ENCODE measurements at places on chromosomes 4 and X.

GRCh38 chr4:2266181-2266580 lies 4.3 kb upstream of the MXD4 start:
- DNase-seq = no peak

DNA sequence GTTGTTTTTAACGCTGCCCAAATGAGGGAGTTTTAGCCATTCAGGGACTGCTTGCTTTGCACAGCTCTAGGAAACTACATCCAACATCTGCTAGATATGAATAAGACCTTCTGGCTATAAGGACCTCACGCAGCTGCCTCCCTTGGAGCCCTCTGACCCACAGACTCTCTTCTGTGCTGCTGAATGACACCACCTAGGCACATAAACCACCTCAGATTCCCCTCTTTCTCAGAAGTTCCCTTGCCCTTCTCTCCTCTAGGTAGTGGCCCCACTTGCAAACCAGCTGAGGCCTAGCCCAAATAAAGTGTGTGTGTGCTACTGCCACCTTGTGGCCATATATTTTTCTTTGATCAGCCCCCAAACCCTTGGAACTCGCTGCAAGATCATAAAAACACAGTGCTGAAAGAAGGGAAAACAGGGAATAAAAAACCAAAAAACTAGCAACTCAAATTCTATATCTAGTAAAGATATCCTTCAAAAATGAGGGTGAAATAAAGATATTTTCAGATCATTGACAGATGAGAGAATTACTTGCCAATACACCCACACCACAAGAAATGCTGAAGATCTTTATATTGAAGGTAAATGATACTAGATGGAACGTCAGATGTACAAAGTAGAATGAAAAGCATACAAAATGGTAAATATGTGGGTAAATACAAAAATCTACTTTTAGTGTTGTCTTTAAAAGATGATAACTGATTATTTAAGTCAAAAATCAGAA lies 265.9 kb downstream of the ADAMTS3 start:
- DNase-seq = no peak

- DNase-seq = no peak
These were observed 35.3 kb upstream of the GPR78 start for GRCh38 chr4:8544741-8545438.

GRCh38 chr4:105495667-105496066 lies 21.8 kb upstream of the PPA2 start:
- DNase-seq = no peak

DNA sequence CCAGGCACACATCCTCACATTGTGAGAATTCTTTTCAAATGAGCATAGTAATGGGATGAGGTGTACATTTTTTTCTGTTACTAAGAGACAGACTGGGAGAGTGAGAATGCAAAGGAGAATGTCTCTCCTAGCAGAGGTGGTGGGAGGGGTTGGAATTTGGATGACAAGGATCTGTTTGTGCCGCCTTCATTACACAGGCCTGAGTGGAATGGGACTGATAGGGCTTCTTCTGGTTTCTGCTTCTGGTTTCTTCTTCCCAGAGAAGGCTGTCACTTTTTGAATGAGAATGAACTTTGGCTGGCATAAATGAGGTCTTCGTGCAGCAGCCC lies 55.4 kb downstream of the C4orf51 start:
- DNase-seq = no peak

- no peak for DNase-seq
These were observed 120.2 kb downstream of the AFAP1 start for GRCh38 chr4:7819446-7819845.

GRCh38 chr4:6889101-6889735 lies 20.4 kb upstream of the TBC1D14 start:
- DNase-seq = no peak

GRCh38 chr4:52836678-52837077 lies 25.4 kb upstream of the RASL11B start:
- no peak for DNase-seq

GRCh38 chr4:155473420-155474095 lies 96.8 kb upstream of the MAP9 start:
- no peak for DNase-seq

DNA sequence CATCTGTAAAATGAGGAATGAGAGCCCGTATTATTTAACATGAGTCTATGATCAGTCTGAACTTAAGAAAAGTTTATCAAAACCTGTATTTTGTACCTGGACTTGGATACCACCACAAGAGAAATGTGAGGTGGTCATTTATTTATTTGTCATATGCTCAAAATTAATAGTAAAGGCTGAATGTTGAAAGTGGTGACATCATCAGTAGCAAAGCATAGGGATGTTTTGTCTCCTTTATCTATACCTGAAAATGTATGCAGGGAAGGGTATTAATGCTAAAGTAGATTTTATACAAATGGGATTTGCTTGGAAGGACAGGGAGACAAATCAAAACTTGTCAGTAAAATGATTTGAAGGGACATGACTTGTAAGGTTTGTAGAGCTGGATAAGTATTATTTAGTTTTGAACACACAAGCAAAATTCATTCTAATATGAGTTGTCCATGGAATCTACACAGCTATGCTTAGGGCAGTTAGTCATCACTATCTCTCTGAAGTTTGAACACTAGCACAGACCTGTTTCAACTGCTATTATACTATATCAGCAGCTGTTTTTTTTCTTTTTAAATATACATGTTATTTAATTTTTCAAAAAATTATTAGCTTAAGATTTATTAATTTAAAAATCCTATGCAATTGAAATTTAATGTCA lies 52.4 kb upstream of the GUCY1A1 start:
- DNase-seq = no peak

DNA sequence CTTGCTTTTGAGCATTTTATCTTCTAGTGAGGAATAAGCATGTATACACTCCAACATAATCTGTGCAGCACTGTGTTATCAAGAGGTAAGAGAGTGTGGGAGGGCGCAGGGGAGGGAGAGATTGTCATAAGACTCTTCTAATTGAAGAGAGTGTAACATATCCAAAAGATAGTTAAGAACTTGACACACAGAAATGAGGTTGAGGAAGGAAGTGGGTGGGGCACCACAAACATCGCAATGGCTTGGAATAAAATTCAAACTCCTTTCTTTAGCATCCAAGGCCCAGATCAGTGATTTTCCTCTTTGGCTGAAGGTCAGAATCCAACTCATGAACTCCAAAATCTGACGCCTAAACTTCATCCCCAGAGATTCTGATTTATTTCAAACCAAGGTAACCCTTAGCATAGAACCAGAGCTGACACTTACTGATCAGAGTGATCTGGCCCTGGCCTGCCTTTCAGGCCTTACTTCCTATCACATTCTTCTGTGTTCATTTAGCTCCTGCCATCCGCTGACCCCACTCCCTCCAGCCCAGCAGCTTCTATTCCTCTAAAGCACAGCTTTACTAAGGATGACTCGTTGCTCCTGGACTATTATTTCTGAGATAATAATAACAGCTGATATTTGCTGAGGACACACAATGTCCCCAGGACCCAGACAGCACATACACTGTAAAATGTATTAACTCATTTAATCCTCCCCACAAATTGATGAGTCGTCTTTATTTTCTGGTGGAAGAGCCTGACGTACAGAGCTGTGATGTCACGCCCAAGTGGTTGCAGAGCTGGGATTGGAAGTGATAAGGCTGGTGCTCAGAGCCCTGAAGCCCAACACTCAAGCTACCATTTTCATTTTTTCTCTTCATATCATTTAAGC lies 10.6 kb upstream of the CTSO start:
- DNase-seq = no peak

- DNase-seq = no peak
These were observed 28.1 kb upstream of the TXK start for GRCh38 chr4:48162162-48162561.

- no peak for DNase-seq
These were observed 5.4 kb downstream of the SCARB2 start for GRCh38 chr4:76208005-76208765.

DNA sequence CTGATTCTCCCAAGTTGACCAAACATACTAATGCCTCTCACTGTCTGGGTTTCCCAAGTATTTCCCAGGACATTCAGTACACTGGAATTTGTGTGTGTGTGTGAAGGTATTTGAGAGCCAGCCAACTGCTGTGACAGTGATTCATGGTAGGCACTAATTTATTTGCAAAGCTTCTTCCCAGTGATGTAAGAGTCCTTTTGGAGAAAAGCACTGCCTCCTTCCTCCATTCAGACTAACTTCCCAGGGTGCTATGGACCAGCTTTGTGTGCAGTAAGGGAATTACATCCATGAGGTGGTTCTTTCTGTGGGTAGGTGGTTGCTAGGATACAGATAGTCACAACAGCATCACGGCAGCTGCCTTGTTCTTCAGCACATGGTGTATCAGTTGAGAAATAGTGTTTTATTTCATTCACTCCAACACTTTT lies 8.7 kb downstream of the EGF start:
- no peak for DNase-seq

GRCh38 chr4:136713140-136713539 lies 819.2 kb downstream of the PCDH18 start:
- no peak for DNase-seq

GRCh38 chr4:165096776-165097175 lies 15.9 kb downstream of the TMEM192 start:
- no peak for DNase-seq

GRCh38 chr4:165965503-165965902 lies 92.5 kb downstream of the TLL1 start:
- no peak for DNase-seq

DNA sequence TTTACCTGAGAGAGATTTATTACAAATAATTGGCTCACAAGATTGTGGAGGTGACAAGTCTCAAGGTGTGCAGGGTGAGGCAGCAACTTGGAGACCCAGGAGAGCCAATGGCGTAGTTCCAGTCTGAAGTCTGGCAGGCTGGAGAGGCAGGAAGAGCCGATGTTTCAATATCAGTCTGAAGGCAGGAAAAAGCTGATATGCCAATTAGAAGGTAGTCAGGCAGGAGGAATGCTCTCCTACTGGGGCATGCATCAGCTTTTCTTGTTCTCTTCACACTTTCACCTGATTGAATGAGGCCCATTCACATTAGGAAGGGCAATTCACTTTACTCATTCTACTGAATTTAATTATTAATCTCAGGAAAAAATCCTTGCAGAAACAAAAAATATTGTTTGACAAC lies 1351.7 kb upstream of the ADGRL3 start:
- DNase-seq = no peak

- no peak for DNase-seq
These were observed 6.7 kb downstream of the ARAP2 start for GRCh38 chr4:36237366-36238313.

DNA sequence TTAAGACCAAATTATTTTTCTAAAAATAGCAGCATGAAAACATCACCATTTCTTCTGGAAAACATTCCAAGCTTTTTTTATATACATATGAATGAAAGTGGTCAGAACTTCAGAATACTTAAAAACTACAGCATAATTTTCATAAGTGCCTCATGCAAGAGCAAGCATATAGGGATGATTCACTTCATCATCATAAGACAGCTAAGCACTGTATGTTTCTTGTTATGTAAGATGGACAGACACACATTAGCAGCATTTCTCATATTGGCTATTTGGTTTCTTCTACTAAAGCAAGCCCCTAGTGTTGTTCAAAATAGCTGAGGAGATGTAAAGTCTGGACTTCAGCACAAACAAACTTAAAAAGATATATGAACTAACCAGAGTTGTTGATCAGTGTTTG lies 213.1 kb upstream of the NOCT start:
- DNase-seq = no peak

- no peak for DNase-seq
These were observed 53.6 kb downstream of the DDX60 start for GRCh38 chr4:168264903-168265302.

GRCh38 chrX:139388254-139388653 lies 142.3 kb upstream of the F9 start:
- DNase-seq = no peak

DNA sequence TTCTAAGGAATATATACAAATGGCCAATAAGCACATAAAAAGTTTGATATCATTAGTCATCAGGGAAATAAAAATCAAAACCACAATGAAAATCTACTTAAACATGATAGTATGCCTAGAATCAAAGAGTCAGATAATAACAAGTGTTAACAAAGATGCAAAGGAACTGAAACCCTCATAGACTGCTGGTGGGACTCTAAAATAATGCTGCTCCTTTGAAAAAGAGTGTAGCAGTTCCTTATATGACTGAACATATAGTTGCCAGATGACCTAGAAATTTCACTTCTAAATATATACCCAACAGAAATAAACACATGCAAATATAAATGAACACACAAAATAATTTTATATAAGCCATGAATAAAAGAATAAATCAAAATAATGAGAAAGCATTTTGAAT lies 205.1 kb upstream of the CTSO start:
- no peak for DNase-seq

GRCh38 chr4:113537628-113538027 lies 223.9 kb downstream of the CAMK2D start:
- DNase-seq = no peak

GRCh38 chr4:108454227-108454626 lies 166.1 kb upstream of the RPL34 start:
- no peak for DNase-seq

DNA sequence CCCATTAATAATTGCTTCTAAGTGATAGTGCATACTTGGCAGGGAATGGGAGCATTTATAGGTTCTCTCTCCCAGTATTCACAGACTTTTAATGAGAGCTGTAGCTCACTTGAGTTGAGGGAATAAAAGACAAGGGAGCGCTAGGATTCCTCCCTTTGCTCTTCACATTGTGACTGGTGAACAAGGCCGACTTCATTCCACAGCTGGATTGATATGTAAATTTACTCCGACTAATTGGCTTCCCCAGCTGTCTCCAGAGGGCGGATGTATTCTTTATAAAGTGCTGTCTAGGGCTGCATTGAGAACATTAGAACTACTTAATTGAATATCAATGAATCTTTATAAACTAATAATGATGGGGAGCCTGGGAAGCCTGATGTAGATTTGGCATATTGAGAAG lies 63.4 kb downstream of the GPR50 start:
- no peak for DNase-seq

DNA sequence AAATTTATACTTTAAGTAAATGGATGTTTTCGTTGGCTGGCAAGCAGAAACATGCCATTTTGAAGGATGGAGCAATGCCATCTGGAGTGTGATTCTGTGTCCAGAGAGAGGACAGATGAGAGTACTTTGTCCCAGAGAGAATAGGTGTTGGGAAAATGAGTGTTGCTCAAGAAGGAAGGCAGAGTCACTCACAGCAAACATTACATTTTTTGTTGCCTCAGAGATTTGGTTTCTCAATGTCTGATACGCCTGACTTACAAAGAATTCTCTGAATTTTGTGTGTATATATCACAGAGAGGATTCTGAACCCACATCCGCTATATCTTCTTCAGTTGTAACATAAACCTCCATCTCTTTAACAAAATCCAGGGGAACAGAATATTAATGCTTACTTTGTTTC lies 102.8 kb upstream of the PCDH18 start:
- DNase-seq = no peak

GRCh38 chr4:98572697-98573096 lies 85.7 kb downstream of the TSPAN5 start:
- no peak for DNase-seq

- no peak for DNase-seq
These were observed 63.7 kb downstream of the ADAMTS3 start for GRCh38 chr4:72505314-72505744.
